Activated CD4-positive, CD25-positive, alpha-beta regulatory T cell treated with anti-CD3 and anti-CD28 coated beads, Interleukin-2, amount 50 U/mL, for 16 hours (primary cell): ENCODE measurements at places on chromosomes 7 and 10.

- DNase-seq, result no peak
These were observed 387.0 kb downstream of the SDK1 start for GRCh38 chr7:3688071-3688470.

- DNase-seq, result no peak
These were observed 201.5 kb downstream of the TMEM178B start for GRCh38 chr7:141275350-141275749.

DNA sequence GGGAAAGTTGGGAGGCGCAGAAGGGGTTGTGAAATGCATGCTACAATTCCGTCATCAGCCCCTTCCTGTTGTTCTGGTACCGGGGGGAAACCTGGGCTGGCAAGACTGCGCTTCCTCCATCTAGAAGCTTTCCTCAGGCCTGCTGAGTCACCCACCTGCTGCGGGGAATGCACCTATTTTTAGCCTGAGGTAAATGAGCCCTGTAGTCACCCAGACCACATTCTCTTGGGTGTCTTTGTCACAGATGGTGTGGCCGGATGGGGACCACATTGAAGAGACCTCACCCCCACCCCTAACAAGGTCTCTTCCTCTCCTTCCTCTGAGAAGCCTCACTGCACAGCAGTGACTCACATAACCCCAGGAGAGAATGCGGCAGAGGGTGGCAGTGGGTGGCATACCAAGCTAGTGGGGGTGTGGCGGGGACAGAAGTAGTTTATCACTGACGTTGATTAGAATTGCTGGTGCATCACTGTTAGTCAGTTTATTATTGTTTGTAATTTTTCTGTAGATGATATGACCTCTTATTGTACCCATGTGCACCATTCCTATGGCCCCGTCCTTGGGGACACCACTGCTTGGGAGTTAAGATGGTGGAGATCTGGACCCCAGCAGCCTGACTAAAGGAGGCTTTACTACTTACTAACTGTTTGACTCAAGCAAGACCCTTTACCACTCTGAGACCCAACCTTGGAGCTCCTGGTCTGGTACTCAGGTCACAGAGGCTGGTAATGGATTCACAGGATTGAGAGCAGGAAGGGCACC, 83.0 kb upstream of the DUSP5 start:
- peak; percentile 74 for DNase-seq

GRCh38 chr10:53904506-53905241, 896.4 kb downstream of the PCDH15 start:
- no peak for DNase-seq

DNA sequence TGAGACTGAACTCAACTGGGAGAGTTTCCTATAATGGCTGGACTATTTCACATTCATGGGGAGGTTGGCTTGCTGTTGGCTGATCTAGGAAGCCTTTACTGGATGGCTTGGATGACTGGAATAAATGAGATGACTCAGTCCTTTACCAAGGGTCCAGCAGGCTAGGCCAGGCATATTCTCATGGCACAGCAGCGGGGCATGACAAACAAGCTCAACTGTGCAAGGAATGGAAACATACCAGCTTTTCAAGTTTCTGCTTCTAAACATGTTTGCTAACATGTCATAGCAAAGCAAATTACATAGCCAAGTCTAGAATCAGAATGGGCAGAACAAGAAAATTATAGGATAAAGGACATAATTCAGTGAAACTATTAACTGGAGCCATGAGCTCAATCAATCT, 46.8 kb upstream of the CRTAC1 start:
- DNase-seq, result no peak

DNA sequence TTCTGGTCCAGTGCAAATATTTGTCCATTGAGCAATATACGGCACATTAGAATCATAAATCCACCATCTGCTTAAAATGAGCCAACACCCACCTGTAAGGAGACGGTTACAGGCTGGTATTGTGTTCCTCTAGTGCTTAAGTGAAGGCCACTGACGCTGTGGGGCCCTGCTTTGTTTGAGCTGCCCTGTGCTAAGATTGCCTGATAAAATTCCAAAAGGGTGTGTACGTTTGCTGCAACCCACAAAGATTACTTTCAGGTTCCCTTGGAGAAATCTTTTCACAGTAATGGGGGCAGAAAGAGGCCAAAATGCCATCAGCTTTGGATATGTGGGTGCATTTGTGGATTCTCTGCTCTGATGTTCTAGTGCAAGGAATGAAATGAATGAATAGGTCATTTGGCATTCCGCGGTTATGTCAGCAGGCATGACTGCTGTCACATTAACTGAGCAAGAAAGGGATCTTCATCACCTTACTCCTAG, 34.4 kb downstream of the AGR3 start:
- no peak for DNase-seq

GRCh38 chr10:79488870-79489269, 23.5 kb upstream of the EIF5AL1 start:
- no peak for DNase-seq

DNA sequence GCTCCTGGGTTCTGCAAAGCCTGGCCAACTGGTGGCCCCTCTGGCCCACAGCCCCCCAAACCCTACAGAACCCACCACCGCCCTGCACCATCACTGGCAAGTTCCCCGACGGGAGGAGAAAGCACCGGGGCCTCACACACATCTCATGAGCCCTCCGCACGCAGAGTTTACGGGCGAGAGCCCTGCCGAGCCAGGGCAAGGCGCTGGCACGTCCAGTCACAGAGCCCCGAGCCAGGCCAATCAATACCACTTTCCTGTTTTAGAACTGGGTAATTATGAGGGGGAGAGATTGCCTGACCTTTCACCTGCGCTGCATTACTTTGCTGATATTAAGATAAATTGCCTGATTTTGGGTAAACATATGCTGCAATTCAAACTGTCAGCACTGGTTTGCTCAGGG, 113.3 kb downstream of the EBF3 start:
- DNase-seq, result no peak

DNA sequence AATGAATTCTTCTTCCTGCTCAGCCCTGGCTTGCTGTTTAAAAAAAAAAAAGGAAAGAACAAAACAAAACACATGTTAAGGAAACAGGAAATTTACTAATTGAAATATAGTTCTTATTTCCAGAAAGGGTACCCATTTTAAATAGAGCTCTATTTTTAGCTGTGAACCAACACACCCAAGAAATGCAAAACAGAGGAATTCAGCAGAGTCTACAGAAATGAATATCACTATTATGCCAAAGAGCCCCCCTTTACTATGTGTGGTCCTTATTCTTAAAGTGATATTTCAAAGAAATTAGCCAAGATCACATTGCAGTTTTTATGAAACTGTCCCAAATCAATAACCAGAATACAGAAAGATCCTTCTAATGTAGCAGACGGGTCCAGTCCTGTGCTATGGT, 53.7 kb downstream of the CCDC6 start:
- DNase-seq, result no peak

DNA sequence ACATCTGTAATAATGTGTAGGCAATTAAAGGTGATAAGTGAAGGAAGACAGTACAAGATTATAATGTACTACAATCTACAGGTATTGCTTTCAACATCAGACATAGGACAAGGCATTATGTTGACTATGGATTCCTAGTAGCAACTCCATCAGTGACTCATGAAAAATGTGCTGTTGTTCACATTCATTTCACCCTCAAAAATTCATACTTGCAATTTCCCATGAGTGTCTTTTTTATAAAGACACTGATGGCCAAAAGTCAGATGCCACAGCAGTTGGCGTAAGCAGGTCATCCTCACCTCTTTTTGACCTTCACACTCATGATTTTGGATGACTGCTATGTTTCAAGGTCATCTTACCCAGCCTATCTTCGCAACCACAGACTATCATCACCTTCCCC, 100.0 kb upstream of the AMPH start:
- no peak for DNase-seq

- no peak for DNase-seq
These were observed 1.5 kb downstream of the IL6 start for GRCh38 chr7:22728401-22729029.

- no peak for DNase-seq
These were observed 32.4 kb downstream of the TACC2 start for GRCh38 chr10:122021379-122021778.

DNA sequence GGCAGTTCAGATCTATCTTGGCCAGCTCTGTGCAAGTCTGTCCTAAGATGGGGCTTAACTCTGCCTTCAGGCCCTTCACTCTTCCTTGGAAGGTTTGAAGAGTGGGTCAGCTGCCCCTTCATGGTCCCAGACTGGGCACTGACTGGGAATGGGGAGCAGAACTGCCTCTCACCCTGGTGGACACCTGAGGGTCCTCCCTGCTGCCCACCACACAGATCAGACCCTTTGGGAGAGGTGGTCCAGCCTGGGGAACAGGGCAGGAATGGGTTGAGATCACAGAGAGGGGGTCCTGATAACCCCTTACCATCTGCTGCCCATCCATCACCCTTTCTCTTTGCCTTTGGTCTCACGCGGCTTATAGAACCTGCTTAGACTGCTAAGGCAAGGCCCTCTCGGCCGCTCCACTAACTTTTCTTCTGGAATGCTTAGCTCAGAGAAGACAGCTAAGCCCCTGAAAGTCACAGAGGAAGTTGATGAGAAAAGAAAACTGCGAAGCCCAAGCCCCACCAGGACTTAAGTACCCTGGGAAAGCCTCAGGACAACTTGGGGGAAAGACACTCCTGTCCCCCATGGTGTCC, 402 bp upstream of the CDHR1 start:
- no peak for DNase-seq

DNA sequence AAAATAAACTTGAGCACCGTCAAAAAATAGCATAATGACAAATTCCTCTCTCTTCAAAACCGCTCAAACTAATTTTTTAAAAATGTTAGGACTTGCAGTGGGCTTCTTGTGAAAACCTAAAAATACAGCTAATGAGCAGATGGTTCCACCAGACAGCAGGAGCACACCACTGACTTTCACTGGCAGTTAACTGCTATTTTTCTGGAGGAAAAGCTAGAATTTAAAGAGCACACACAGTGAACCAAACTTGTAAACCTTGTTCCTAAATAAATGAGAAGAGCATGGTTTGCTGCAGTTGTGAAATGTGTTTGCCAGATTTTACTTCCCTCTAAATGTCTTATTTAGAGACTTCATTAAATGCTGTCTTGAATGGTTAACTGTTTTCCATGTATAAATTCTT, 143.9 kb downstream of the RAPGEF5 start:
- DNase-seq, result no peak

- DNase-seq, result no peak
These were observed 203.2 kb upstream of the PHYHIPL start for GRCh38 chr10:58973235-58973595.

- no peak for DNase-seq
These were observed 12.4 kb downstream of the BUB3 start for GRCh38 chr10:123166618-123167017.

DNA sequence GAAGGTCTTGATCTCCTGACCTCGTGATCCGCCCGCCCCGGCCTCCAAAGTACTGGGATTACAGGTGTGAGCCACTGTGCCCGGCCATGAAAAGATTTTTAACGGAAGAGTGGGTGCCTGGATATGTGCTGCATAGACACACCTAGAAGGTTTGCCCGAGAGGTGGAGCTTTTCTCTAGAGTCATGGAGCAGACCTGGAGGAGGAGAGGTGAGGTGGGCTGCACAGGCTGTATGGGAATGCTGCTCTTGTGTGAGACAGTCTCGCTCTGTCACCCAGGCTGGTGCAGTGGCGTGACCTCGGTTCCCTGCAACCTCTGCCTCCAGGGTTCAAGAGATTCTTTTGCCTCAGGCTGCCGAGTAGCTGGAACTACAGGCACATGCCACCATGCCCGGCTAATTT, 103.3 kb downstream of the ACTR3B start:
- DNase-seq, result no peak

DNA sequence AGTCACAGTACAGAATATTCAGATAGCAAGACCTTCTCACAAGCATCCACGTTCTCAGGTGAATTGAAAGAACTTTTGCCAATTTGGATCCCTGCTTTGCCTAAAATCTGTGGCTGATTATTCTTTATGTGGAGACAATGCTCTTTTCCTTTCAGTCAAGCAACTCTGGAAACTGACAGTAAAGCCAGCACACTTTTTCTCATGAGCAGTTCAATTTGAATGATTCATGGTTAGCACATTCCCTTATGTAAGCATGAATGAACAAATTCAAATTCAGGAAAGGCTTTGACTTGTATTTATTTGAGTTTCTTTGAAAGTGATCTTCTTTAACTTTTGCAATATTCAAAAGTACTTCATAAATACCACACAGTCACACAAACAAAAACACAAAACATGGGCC, 57.6 kb downstream of the MEOX2 start:
- no peak for DNase-seq

- no peak for DNase-seq
These were observed 608 bp downstream of the ENTPD7 start for GRCh38 chr10:99659868-99660366.

DNA sequence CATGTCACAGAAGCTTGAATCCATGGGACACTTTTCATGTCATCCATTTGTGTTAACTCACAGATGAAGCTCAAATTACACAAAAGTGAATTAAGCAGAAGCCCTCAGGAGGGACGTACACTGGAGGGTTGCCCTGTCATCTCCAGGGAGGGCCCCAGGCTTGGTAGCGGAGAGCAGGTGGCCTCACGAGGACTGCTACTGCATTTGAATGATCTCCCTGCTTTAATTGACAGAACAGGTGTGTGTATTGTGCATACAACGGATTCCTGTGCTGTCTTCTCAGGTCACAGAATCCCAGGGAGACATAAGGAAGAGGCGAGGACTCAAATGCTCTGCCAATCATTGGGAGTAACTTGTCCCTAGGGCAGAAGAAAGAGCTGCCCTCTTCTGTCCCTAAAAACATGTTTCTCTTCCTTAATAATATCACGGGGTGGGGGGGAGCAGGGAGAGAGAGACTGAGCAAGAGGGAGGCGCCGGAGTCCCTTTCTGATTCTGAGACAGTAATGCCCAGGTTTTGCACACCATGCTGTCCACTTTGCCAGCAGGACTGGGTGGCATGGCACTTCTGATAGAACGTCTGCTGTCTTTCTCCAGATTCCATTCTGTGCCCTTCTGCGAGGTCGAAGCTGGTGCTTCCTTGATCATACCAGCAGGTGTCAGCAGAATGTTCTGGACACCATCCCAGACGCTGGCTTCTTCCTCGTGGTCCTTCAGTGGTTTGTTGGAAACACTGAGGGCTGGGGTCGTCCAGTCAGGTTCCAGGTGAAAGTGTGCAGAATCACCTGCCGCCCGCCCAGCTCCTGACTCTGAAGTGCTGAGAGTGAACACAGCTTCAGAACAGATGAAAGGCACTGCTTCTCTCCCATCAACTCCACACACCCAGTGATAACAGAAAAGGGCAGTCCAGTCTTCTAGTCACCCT, 26.2 kb upstream of the RASGEF1A start:
- no peak for DNase-seq

GRCh38 chr7:1533547-1534329, 3.2 kb downstream of the MAFK start:
- no peak for DNase-seq
